Activated CD4-positive, alpha-beta T cell treated with anti-CD3 and anti-CD28 coated beads, Interleukin-2, amount 10 ng/mL, durations not matched to agents 7 days and 5 days (primary cell): ENCODE measurements at places on chromosomes 7 and 10. TPM values are rescaled to one million over a fixed set of nuclear protein-coding genes. Genes with fewer than 3 reads are reported as not detected.

- H3K4me3 ChIP-seq: no peak overlapping the region
- H3K4me1 ChIP-seq: no peaks in the 10 kb centered on the region
- no peaks in the 10 kb centered on the region for H3K36me3 ChIP-seq
Measured at GRCh38 chr10:79930751-79931150, 18.2 kb downstream of the SFTPD start.

VGF gene
- total RNA-seq: 0.22 TPM

GRCh38 chr7:139300390-139300789 lies 40.7 kb upstream of the FMC1 start:
- no peaks in the 10 kb centered on the region for H3K27me3 ChIP-seq
- H3K4me1 ChIP-seq: no peaks in the 10 kb centered on the region
- no peak overlapping the region for H3K27ac ChIP-seq
- DNase-seq: no peak

DYNC1I1 gene
- not detected for total RNA-seq

ARHGAP19 gene
- total RNA-seq: 58.5 TPM

DNA sequence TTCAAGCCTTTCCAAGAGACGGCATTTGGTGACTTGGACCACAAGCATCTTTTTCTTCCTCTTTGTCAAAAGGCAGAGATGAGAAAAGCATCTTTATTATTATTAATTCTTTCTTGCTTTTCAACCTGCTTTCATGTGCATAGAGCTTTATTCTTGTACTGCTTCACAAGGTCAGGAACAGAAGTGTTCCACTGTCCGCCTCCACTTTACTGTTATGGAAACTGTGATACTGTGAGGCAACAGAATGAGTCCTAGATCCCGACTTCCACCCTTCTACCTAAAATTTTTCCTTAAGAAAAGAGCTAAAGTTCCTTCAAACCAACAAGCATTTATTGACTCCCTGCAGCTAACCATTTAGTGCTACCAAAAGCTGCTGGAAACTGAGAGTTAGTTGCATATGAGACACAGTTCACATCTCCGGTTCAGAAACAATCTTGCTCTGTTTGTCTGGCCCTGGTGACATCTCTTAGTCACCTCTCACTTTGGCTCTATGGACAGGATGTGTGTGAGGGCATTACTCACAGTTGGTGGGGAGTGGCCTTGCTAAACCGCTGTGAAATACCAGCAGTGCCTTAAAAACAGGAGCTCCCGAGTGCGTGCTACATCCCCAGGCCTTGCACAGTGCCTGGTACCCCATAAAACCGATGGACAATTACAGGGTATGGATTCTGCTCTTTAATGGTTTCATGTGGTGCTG lies 77.1 kb upstream of the TRIL start:
- H3K36me3 ChIP-seq: no peaks in the 10 kb centered on the region
- no peak overlapping the region for H3K4me3 ChIP-seq
- H3K27me3 ChIP-seq: no peaks in the 10 kb centered on the region
- peak; percentile 6 for DNase-seq
- no peak overlapping the region for H3K27ac ChIP-seq

GRCh38 chr10:79328737-79329504 lies 18.3 kb upstream of the PPIF start:
- H3K27ac ChIP-seq: no peak overlapping the region
- no peak overlapping the region for H3K4me3 ChIP-seq
- no peak for DNase-seq
- H3K36me3 ChIP-seq: peaks cover 5% of the 10 kb centered on the region
- peaks cover 35% of the 10 kb centered on the region for H3K4me1 ChIP-seq
- no peaks in the 10 kb centered on the region for H3K27me3 ChIP-seq

GRCh38 chr10:15572531-15573045 lies 147.1 kb downstream of the ITGA8 start:
- H3K4me3 ChIP-seq: no peak overlapping the region
- no peaks in the 10 kb centered on the region for H3K36me3 ChIP-seq
- H3K4me1 ChIP-seq: no peaks in the 10 kb centered on the region
- no peaks in the 10 kb centered on the region for H3K27me3 ChIP-seq

GRCh38 chr7:140229591-140230515 lies 53.1 kb upstream of the KDM7A start:
- H3K4me3 ChIP-seq: peak overlapping the region; percentile 89
- H3K27ac ChIP-seq: peak overlapping the region; percentile 98
- H3K27me3 ChIP-seq: no peaks in the 10 kb centered on the region
- peak; percentile 80 for DNase-seq

CRPPA gene
- 0.60 TPM for total RNA-seq

GRCh38 chr7:83614112-83614511 lies 34.8 kb downstream of the SEMA3E start:
- H3K4me3 ChIP-seq: no peak overlapping the region
- DNase-seq: no peak
- no peaks in the 10 kb centered on the region for H3K27me3 ChIP-seq
- H3K27ac ChIP-seq: no peak overlapping the region
- no peaks in the 10 kb centered on the region for H3K36me3 ChIP-seq
- H3K4me1 ChIP-seq: no peaks in the 10 kb centered on the region

- H3K27ac ChIP-seq: peak overlapping the region; percentile 96
- H3K4me3 ChIP-seq: peak overlapping the region; percentile 73
- no peaks in the 10 kb centered on the region for H3K27me3 ChIP-seq
- peaks cover 79% of the 10 kb centered on the region for H3K4me1 ChIP-seq
- no peaks in the 10 kb centered on the region for H3K36me3 ChIP-seq
Measured at GRCh38 chr10:30529373-30529998, 95.5 kb downstream of the MAP3K8 start.

JAKMIP3 gene
- total RNA-seq: 0.07 TPM

PNLIPRP1 gene
- total RNA-seq: not detected

SPDYE11 gene
- total RNA-seq: not detected

DNA sequence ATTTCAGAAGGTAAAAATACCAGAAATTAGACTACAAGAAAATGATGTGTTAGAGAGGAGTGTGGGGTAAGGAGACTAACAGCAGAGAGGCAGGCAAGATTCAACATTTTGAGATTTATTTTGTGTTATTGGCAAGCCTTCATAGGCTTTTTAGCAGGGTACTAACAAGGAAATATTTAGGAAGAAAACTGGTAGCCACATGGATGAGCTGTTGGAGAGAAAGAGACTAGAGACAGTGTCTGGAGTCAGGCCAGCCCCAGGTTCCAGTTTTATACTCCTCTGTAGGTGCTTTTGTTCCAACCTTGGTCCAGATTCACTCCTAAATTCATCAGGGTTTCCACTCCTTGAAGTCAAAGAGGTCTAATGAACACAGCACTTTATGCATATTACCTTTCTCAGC lies 41.1 kb downstream of the GPRIN2 start:
- no peaks in the 10 kb centered on the region for H3K4me1 ChIP-seq
- no peak overlapping the region for H3K27ac ChIP-seq
- no peaks in the 10 kb centered on the region for H3K27me3 ChIP-seq
- DNase-seq: no peak

DNA sequence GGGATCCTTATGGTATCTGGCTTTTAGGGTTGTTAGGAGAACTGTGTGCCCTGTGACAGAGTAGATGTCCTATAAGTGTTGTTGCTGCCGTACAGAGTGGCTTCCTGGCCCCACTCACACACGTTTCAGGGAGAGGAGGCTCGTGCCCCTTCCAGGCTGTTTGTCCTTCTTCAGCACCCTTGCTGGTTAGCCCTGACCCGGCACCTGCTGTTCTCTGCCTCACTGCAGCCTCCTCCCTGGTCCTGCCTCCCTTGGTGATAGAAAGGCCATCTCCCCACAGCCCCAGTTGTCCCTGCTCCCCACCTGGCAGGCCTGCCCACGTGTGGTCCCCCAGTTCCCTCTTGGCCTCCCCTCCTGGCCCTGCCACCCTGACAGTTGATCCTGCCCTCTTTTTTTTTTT lies 2.3 kb downstream of the CLIP2 start:
- H3K4me1 ChIP-seq: peaks cover 21% of the 10 kb centered on the region
- H3K36me3 ChIP-seq: no peaks in the 10 kb centered on the region
- no peak overlapping the region for H3K4me3 ChIP-seq

- peaks cover 15% of the 10 kb centered on the region for H3K27me3 ChIP-seq
- H3K27ac ChIP-seq: no peak overlapping the region
- DNase-seq: no peak
- H3K36me3 ChIP-seq: peaks cover 27% of the 10 kb centered on the region
- H3K4me3 ChIP-seq: no peak overlapping the region
Measured at GRCh38 chr10:16820421-16820820, 3.2 kb upstream of the RSU1 start.

AMZ1 gene
- 0.05 TPM for total RNA-seq

GRCh38 chr7:44263326-44264082 lies 61.9 kb downstream of the CAMK2B start:
- H3K4me1 ChIP-seq: peaks cover 13% of the 10 kb centered on the region
- H3K27ac ChIP-seq: no peak overlapping the region
- H3K4me3 ChIP-seq: no peak overlapping the region
- no peaks in the 10 kb centered on the region for H3K27me3 ChIP-seq
- H3K36me3 ChIP-seq: no peaks in the 10 kb centered on the region

GIMAP4 gene
- 311 TPM for total RNA-seq

KLLN gene
- total RNA-seq: 1.1 TPM

- DNase-seq: no peak
- no peaks in the 10 kb centered on the region for H3K36me3 ChIP-seq
- no peaks in the 10 kb centered on the region for H3K4me1 ChIP-seq
- H3K27ac ChIP-seq: no peak overlapping the region
Measured at GRCh38 chr7:31175672-31176071, 123.6 kb downstream of the ADCYAP1R1 start.

- H3K4me1 ChIP-seq: peaks cover 4% of the 10 kb centered on the region
- peaks cover 8% of the 10 kb centered on the region for H3K27me3 ChIP-seq
- no peaks in the 10 kb centered on the region for H3K36me3 ChIP-seq
- H3K27ac ChIP-seq: no peak overlapping the region
Measured at GRCh38 chr10:93110472-93111146, 36.9 kb downstream of the CYP26A1 start.

- no peak overlapping the region for H3K27ac ChIP-seq
- H3K4me3 ChIP-seq: no peak overlapping the region
- no peak for DNase-seq
Measured at GRCh38 chr10:118704711-118705110, 50.1 kb downstream of the CACUL1 start.

GRCh38 chr10:72316748-72317435 lies 37.8 kb downstream of the DNAJB12 start:
- H3K27me3 ChIP-seq: no peaks in the 10 kb centered on the region
- peak; percentile 56 for DNase-seq
- H3K4me1 ChIP-seq: peaks cover 66% of the 10 kb centered on the region
- H3K27ac ChIP-seq: peak overlapping the region; percentile 87
- H3K4me3 ChIP-seq: peak overlapping the region; percentile 4
- H3K36me3 ChIP-seq: peaks cover 3% of the 10 kb centered on the region

DNA sequence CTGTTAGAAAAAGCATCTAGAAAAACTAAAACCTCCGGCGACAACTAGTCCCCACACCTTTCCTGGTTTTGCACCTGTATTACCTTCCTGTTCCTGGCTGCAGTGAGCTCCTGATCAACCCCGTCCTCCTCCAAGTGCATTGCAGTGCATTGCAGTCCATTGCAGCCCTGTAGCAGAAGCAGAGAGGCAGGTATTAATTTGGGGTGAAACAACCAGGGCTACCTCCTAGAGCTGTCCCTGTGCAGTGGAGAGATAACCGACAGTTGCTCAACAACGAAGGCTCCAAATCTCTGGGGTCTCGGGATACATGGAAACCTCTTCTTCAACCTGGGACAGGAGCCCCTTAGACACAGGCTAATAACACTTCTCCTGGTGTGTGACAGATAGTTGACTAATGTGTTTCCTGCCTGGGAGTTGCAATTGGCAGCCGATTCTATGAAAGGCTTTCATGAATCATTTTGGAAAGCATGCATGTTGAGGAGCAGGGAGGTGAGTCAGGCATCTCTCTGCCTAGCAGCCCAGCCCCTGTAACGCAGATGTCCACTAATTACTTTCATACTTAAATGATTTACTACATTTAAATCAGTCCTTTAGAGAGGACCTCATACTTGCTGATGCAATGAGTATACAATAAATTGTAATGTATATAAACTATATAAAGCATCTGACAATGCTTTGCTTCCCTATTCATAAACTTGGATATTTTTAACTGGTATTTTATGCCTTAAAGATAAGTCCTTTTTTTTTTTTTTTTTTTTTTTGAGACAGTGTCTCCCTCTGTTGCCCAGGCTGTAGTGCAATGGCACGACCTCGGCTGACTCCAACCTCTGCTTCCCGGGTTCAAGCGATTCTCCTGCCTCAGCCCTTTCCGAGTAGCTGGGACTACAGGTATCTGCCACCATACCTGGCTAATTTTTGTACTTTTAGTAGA lies 59.0 kb downstream of the PRR15 start:
- H3K4me1 ChIP-seq: no peaks in the 10 kb centered on the region
- H3K4me3 ChIP-seq: no peak overlapping the region

DNA sequence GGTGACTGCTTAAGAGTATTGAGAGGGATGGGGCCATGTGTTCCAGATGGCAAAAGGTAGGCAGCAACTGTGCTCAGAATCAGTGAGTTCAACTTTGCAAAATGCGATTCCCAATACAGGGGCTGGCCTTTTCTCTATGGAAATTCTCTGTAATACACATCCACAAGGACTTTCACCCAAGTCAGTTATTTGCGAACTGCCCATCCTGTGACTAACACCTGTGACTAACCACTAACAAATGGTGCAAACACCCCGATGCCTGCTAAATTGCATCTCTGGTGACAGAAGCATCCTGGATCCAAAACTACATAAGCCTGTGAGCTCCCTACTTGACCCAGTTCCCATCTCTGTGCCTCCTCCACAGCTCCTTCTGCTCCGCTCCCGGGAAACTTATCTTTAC lies 9.0 kb upstream of the CUZD1 start:
- no peak overlapping the region for H3K4me3 ChIP-seq
- H3K27me3 ChIP-seq: no peaks in the 10 kb centered on the region
- H3K36me3 ChIP-seq: peaks cover 37% of the 10 kb centered on the region
- DNase-seq: no peak
- H3K4me1 ChIP-seq: peaks cover 26% of the 10 kb centered on the region

GRCh38 chr7:13581097-13581496 lies 408.4 kb downstream of the ETV1 start:
- H3K27me3 ChIP-seq: no peaks in the 10 kb centered on the region
- no peaks in the 10 kb centered on the region for H3K4me1 ChIP-seq

DNA sequence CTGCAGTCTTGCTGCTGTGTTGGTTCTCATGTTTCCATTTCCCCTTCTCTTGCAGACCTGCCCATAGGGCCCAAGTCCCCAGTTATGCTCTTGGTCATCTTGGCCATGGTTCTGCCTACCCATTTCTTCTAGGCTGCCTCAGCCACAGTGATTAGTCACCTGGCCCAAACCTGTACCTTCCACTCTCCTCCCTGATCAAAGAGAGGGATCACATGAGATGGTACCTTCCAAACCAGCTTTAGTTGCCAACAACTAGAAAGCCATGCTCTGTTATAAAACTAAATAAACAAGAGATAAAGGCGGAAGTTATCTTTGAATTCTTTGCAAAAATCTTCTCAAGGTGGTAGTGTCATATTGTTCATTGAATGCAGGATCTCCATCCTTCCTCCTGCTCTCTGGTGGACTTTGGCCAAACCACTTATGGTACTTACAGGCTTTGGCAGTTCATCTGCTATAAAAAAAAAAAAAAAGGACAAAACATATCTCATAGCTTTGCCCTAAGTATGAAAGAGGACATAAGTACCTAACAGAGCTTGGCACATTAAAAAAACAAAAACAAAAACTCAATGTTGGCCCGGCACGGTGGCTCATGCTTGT lies 25.8 kb downstream of the TACC2 start:
- no peaks in the 10 kb centered on the region for H3K36me3 ChIP-seq
- H3K4me1 ChIP-seq: no peaks in the 10 kb centered on the region
- H3K27me3 ChIP-seq: peaks cover 2% of the 10 kb centered on the region
- no peak overlapping the region for H3K4me3 ChIP-seq
- DNase-seq: no peak

DUSP5 gene
- total RNA-seq: 24.8 TPM

GPNMB gene
- total RNA-seq: not detected
